ENCODE measurements at places on chromosomes 7 and 10.

DNA sequence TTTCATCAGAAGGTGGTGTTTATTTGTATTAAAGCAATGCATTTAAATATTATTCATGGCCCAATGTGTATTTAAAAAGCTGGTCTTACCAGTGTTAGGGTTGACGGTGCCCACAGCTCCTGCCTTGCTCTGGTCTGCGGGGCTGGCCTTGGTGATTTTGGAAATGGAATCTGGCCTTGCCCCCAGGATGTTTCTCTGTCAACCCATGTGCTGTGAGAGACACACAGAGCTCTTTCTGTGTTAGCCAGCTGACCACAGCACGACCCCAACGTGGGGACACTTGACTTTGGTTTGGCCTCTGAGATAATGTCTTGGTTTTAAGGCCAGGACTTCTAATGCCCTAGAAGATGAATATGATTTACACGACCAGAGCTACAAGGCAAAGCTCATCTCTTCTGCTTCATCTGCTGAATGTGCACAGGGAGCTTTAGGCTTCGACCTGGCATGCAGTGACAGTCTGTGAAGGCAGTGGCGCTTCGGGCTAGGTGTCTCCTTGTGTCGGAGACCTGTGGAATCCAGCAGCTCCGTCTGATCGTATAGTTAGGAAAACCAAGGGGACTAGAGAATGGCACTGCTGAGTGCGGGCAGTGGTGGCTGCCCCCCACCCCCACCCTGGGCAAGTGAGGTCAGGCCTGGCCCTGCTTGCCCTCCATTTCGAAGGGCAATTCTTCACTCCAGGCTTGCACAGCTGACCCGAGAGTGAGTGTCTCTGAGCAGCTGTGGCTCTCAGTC, 246.1 kb downstream of the EBF3 start:
- no peak for DNase-seq

DNA sequence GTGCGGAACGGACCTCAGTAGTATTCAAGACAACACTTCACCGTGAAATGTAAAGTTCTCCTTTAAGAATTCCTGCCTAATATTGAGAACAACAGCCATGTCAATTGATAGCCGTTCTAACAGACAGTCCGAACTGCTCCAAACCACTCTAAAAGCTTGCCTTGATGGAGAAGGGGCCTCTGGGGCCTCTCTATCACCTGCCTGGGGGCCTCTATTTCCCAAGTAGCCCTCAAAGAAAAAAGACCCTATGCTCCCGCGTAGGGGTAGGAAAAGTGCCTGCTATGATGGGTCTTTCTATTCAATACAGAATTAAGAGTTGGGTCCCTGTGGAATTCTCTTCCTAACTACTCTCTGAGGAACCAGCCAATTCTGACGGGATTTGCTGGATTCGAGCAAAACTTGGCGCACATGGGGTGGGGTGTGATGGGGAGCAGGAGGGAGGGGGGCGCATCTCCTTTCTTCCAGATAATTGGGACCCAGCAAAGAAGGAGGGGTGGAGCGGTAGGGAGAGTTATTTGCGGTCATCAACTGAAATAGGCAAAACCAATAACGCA, 8.3 kb upstream of the DLX6 start:
- DNase-seq, result no peak

GRCh38 chr7:86301301-86301700, 342.4 kb upstream of the GRM3 start:
- no peak for DNase-seq

DNA sequence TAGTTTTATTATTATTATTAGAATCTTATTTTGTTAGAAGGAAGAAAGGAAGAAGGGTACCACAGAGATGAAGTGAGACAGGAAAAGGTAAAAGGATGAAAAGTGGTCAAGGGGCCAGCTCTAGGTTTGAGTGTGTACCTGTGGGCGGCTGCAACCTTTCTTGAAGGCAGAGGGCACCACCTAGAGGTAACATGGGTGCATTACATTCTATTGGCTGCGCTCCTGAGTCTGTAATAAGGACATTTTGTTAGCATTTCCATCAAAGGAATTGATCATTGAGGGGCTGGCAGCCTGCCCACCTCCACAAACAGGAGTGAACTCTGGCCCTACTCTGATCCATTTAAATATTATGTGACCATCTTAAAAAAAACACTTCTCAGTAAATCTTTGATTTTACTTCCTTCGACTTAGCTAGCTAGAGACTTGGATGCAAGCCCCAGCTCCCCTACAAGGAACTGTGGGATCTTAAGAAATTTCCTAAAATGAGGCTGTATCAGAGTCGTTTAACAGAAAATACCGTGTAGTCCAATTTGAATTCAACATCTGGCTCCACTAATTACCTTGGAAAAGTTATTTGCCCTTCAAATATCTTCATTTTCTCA, 610.4 kb downstream of the IPMK start:
- peak; percentile 27 for DNase-seq

DNA sequence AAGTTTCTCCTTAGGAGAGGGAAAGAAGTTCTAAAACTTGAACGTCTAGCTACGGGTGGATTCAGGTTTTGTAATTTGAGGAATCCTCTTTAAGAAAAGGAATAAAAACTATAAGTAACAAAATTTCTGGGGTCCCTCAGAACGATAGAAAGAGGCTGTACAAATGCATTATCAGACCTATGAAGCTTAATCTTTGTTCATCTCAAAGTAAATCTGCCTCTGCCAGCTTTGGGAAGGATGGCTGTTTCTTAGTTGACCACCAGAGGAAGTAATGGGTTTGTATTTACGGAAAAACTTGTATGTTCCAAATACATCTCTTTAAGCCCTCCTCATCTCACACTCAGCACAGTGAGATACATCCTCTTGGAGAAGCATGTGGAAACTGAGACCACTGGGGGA, 864 bp downstream of the PSTK start:
- DNase-seq, result peak; percentile 48

GRCh38 chr7:148912758-148913541, 28.9 kb upstream of the EZH2 start:
- DNase-seq, result no peak

DNA sequence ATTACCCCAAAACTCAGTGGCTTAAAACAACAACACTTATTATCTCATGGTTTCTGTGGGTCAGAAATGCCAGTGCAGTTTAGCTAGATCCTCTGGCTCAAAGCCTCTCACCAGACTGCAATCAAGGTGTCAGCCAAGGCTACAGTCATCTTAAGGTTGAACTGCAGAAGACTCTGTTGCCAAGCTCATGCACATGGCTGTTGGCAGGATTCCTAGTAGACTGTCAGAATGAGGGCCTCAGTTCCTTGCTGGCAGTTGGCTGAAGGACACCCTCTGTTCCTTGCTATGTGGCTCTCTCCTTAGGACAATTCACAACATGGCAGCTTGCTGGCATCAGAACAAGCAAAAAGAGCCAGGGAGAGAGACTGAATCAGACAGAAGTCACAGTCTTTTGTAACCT, 34.7 kb downstream of the TOMM7 start:
- no peak for DNase-seq

DNA sequence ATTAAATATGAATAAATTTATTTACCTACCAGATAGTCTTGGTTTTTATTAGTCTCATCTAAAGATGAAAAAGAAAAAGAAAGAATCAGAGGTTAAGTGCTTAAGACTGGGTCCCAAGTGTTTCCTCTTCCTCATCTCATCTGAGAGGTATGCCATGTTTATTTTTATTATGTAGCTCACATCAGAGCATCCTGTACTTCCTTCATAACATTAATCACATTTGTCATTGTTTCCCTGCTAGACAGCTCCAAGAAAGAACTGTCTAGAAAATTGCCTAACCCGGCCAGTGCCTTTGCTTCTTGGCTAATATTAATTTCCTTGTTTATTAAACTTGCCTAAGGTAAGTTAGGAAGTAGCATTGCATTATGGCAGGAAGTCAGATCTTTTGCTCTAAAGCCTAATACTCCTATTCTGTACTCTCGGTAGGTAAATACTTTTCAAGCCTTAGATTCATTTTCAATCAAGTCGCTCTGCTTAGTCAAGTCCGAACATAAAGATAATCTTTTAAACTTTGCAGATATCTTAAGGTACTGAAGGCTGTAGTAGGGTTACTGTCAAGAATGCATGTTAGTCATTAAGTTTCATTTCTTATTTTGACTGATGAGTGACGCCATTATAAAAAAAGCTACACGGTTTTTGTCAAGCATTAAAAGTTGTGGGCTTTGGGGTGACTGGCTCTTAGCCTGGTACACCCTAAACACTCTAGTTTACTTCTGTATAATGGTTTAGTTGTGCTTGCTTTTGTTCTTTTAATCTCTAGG, 47.4 kb downstream of the ZMYND11 start:
- DNase-seq, result no peak

DNA sequence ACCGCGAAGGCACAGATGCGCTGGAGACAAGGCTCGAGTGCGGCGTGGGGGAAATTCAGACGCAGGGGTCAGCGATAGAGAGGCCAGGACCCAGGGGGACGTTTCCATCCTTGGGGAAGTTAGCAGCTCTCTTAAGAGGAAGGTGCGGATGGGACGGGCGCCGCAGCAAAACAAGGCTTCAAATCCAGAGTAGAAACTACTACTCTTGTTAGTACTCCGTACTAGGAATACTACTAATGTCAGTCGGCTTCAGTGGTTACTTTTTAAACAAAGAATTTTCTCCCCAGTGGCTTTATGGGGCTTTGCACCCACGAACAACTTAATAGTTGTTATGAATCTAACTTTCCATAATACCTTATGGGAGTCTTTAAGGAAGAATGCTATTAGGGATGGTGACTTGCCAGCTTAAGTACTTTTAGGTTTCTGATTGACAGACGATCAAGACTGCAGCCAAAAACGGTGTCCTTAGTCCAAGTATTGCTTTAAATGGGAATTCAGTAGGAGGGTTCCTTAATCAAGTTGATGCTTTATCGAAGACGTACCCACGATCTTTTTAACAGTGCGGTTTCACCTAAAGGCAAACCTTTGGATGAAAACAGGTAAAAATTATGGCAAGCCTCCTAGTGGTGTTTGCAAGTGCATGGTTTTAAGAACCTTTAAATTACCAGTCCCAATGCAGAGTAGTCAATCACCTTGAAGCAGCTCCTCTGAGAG, 812 bp upstream of the IDE start:
- DNase-seq, result peak; percentile 64

GRCh38 chr7:47715631-47716068, 133.7 kb upstream of the TNS3 start:
- no peak for DNase-seq

DNA sequence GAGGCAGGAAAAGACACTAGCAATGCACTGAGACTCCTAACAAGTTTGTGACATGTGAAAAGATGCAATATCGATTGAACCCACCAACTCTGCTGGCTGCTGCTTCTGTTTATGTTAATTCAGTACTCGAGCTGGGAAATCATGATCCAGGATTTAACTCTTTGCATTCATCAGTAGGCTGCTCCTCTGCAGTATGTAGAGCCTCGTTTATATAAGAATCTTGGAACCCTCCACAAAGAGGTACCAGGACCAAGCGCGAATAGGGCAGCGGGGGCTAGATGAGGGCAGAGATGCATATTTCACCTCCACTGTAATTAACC, 7.8 kb downstream of the PRKAG2 start:
- no peak for DNase-seq

- no peak for DNase-seq
Observed at GRCh38 chr10:11113156-11113555, 95.5 kb downstream of the CELF2 start.

- DNase-seq, result no peak
Observed at GRCh38 chr10:129660569-129660968, 193.5 kb downstream of the MGMT start.

DNA sequence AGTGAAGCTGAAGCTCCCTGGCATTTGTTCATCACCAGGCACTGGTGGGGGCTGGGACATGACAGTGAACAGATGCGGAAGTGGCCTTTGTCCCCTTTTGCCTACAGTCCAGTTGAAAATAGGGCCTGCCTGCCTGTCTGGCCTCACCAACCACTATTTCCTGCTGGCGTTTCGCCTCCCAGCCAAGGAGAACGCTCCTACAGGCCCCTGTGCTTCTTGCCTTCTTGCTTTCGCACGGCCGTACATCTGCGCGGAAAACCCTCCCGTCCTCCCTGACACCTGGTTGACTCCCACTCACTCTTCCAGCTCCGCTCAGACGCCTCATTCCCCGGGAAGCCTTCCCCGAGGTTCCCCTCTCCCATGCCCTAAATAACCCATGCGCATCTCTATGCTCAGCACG, 317.3 kb downstream of the PRPF18 start:
- DNase-seq, result no peak

DNA sequence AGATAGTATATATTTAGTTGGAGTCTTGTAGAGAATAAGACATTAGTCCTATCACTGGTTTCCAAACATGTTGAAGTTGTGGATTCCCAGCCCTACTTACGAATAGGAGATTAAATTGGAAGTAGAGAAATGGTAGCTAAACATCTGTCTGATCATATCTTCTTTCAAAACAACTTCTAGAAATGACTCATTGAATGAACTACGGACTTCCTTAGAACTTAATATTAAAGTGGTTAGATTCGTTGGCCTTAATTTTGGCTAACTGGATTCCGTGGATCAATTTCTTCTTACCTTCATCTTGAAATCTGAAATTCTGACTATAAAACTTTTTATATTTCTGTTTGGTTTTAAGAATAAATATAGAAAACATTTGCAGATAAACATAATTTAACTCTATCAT, 3.4 kb downstream of the PHF14 start:
- no peak for DNase-seq

DNA sequence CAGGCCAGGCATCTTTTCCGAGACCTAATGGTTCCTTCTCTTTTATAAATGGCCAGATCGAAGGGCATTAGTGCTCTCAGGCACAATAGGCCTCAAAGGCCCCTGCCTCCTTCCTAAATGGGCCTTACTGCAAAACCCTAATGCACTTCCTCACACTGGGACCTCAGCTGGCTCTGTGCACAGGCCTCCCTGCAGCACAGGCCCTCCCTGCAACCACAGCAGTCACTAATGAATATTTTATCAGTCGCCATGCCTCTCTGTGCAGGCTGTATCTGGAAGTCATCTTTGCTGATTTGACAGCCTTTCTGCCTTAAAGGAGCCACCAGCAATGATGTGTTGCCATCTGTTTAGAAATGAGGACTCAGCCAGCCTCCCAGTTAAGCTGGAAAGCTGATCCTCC, 54.9 kb upstream of the SDK1 start:
- no peak for DNase-seq

GRCh38 chr10:58240531-58240930, 27.2 kb downstream of the IPMK start:
- no peak for DNase-seq

DNA sequence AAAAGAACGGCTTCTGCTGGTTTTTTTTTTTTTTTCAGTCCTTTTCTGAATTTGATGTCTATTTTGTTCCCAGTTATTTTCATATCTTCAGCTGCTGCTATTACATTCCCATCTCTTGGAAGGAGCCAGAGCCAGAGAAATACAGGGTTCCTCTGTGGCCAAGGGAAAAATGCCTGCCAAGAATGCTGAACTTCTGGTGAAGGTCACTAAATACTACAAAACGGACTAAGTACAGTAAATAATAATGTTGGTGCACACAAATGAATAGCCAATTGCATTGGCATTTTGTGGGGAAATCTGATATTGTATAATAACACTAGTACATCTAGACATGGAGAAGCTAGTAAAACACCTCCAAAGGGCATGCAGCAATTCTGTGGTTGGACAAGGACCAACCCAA, 56.3 kb upstream of the ZEB1 start:
- no peak for DNase-seq

- DNase-seq, result peak; percentile 56
Observed at GRCh38 chr10:132571650-132572544, 34.3 kb downstream of the INPP5A start.

Measured in T47D (cell line).